Skin of body (tissue), 3 donors: ENCODE measurements at places on chromosomes 13 and 19. TPM values are rescaled to one million over a fixed set of nuclear protein-coding genes. Genes with fewer than 3 reads are reported as not detected.

DNA sequence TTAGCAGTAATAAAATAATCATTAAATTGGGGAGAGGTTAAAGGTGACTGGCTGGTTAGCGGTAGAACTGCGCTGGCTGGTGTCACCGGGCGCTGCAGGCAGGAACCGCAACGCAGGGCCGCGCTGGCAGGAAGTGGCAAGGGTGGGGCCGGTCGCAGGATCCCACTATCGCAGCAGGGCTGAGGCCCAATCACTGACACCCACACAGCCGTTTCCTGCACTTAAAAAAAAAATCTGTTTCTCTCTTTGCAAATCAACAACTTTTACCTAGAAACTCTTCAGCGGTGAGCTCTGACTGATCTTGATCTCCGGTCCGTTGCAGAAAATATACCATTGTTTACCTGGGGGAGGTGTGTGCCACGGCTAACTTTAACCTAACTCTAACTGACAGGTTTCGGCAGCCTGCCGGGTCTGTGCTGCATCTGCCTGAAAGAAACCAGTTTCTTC, 46.9 kb downstream of the KLF2 start:
- no peak for DNase-seq

DNA sequence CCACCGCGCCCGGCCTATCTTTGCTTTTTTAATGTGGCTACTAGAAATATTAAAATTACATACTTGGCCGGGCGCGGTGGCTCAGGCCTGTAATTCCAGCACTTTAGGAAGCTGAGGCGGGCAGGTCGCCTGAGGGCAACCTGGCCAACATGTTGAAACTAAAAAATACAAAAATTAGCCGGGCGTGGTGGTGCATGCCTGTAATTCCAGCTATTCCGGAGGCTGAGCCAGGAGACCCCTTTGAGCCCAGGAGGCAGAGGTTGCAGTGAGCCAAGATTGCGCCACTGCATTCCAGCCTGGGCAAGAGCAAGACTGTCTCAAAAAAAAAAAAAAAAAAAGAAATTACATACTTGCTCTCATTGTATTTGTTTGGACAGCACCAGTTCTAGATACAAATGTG, 34.8 kb upstream of the DPRX start:
- DNase-seq: no peak

DNA sequence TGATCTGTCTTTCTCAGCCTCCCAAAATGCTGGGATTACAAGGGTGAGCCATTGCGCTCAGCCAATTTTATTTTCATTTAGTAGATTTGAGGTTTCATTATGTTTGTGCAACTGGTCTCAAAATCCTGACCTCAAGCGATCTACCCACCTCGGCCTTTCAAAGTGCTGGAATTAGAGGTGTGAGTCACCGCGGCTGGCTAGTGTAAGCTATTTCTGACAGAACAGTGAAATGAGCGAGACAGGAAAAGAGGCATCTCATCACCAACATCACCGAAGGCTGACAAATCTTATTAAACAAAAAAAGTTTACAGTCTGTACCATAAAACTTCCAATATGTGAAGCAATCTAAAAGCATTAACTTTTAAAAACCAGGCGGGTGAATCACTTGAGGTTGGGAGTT, 12.2 kb upstream of the ZNF888 start:
- no peak for DNase-seq

DNA sequence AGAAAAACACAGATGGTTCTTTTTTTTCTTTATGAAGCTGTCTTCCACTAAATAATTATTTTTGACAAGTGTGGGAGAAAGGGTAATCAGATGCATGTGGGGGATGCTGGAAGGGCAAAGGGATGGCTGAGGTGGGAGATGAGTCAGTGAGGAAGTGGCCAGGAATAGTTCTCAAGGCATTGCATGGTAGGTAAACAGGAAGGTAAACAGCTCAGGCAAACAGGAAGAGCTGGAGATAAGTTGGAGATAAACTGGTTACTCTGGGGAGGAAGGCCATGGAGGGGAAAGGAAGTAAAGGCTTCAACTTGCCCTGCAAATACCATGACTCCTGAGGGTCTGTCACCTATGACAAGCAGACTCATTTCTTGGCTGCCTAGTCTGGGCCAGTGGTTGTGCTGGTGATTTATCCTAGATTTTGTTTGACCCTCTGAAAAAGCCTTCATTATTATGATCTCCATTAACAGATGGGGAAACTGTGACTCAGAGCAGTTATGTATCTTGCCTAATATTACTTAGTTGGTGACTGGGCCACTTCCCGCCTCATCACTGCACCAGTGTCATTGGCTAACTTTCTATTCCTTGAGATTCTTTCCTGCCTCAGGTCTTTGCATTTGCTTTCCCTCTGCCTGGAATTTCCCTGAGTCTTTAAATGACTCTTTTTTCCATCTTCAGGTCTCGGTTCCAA, 17.1 kb downstream of the ACTL9 start:
- no peak for DNase-seq

DNA sequence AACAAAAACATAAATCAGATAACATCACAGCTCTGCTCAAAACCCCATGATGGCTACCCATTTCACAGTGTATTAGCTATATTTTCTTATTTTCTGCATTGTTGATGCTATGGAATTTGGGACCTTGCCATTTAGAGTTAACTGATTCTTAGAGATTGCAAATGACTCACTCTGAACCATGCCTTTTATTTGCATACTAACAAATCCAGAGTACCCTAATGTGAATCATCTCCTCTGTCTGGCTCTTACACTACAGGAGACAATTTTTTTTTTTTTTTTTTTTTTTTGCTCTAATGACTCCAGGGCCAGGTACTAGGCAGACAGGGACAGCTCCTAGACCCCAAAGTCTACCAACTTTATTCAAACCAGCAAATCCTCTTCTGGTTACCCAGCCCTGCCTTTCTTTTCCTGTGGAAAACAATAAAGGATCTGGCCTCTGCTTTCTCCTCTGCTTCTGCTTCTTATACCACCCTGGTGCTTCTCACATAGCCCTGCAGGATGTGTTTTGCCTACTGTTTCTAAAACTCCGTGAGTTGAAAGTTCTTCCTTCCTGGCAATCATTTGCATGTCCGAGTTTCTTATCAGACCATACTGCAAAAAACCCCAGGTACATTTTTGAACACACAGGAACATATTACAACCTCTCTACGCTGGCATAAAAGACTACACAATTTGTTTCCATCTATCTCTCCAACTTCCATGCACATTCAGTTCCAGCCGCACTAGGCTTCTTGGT, 10.6 kb upstream of the ZNF460 start:
- no peak for DNase-seq

The YJU2 gene
- total RNA-seq: 12.7 TPM
